ENCODE measurements at places on chromosomes 13 and 19.

GRCh38 chr13:70814684-70815083, 706.4 kb upstream of the KLHL1 start:
- DNase-seq = no peak

DNA sequence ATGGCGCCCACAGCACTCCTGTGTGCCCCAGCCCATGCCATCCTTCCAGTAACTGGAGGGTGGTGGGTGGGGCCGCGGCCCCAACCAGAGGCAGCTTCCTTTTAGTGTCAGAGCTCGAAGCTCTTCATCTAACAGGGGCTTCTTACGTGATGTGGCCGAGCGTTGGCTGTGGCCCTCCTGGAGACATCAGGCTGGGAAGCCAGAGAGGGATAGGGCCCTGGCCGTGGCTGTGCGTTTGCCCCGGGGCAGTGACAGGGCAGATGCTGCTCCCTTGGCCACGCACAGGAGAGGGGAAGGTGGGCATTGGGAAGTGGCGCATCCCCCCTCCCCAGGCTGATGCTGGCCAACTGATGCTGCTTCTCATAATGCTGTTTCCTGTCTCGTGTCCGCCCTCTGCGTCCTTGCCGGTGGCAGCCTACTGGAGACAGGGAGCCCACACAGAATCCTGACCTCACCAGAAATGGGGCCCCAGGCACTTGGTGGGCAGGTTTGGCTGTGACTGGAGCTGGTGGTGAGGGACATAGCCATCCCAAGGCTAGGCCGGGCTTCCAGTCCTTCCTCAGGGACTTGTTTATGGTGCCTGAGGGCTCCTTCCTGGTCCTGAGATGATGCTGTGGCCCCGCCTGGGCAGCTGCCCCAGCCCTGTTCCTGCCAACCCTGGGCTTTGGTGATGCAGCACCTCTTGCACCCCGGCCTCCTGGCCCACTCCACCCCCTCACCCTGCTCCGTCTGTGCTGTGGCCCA, 34.3 kb downstream of the ATP4B start:
- DNase-seq = no peak

GRCh38 chr19:941292-942132, 15.7 kb downstream of the ARID3A start:
- DNase-seq = no peak

DNA sequence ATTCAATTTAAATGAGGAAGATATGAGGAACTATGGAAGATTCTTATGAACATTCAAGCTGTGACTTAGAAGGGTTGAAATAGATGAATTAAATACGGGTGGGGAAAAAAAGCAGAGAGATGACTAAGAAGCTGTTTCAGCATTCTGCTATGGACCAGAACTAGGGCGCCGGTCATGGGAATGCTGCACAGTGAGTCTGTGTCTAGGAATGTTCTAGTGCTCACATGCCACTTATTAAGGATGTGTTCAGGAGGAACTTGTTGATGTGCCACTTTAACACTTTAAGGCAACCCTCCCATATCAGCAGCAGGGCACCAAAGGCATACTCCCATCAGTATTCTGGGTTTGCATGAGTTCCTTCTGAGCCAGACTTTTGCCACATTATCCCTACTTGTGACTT, 152.1 kb downstream of the POSTN start:
- DNase-seq = no peak
